NCI-H774 (cell line): ENCODE measurements at places on chromosomes 7 and 10.

- peak; percentile 60 for DNase-seq
These were observed 40.3 kb downstream of the ZC3HC1 start for GRCh38 chr7:130010689-130011412.

- no peak for DNase-seq
These were observed 200.3 kb downstream of the CACNB2 start for GRCh38 chr10:18340496-18341051.

- DNase-seq: no peak
These were observed 56.4 kb upstream of the CCDC6 start for GRCh38 chr10:59962756-59963155.

GRCh38 chr10:120982507-120982906 lies 131.3 kb downstream of the WDR11 start:
- no peak for DNase-seq

- DNase-seq: no peak
These were observed 458.0 kb upstream of the GALNT17 start for GRCh38 chr7:70673778-70674570.

- DNase-seq: no peak
These were observed 83.8 kb upstream of the TMEM168 start for GRCh38 chr7:112873831-112874553.

- DNase-seq: no peak
These were observed 154.5 kb downstream of the RNF133 start for GRCh38 chr7:122544463-122544862.

DNA sequence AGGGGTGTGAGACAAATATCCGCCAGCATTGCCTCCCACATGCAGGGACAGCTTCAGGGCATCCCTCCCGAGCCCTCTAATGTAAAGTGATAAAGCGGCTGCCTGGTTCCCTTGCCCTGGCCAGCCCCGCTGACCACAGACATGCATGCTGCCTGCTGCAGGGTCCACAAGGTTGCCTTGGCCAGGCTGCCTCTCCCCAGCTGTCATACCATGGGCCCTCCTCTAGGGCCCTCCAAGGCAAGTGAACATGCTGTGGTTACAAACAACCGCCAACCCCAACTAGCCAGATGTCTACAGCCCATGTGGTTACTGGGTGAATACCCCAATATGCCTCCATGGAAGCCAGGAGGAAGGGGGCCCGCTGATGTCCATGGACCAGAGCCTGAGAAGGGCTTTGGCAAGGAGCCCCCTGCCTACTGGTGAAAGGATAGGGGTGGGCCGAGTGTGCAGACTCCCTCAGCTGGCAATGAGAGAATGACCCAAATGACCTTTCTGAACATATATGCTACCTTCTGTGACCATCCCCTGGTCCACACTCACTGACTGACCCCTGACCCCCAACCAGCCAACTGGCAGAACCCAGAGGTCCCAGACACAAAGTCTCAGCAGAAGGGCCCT lies 37.4 kb downstream of the GRID1 start:
- DNase-seq: no peak

- DNase-seq: no peak
These were observed 766.4 kb downstream of the GRID1 start for GRCh38 chr10:85600026-85600743.

- no peak for DNase-seq
These were observed 23.5 kb downstream of the ABLIM1 start for GRCh38 chr10:114634609-114634979.

- no peak for DNase-seq
These were observed 53.4 kb upstream of the FHIP2A start for GRCh38 chr10:114767986-114768821.

DNA sequence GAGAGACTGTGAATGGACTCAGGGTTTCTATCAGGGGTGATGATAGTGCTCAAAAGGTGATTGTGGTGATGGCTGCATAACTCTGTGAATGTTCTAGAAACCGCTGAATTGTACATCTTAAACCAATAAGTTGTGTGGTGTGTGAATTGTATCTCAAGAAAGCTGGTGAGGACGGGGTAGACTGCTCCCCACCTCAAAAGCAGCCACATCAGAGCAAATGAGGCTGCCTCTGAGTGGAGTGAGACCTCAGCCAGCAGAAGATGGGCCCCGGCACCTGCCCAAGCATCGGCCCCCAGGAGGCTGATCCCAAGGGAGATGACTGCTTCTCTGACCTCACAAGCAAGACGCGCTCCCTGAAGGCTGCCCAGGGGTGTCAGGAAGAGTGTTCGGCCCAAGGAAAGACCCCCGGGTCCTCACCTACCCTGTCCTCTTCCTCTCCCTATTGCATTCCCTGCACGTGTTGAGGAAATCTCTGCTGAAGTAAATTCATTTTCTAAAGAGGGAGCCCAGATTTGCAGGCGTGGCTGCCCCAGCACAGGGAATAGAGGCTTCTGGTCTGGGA lies 279.3 kb upstream of the SHH start:
- DNase-seq: no peak

DNA sequence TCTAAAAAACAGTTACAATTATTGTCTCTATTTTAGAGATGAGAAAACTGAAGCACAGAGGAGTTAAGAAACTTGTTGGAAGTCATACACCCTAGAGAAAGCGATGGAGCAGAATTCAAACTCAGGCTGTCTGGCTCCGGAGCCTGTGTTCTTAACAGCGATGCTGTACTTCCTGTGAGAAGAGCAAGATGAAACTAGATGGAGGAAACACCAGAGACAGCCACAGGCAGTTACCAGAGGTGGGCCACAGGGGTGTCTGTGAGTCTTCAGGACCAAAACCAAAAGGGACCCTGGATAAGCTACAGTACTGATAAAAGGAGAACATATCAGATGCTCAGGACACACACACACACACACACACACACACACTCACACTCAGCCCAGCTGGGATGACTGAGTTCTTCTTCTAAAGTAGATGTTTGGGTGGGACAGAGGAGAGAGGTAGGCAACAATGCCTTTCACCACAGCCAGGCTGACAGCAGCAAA lies 289.2 kb downstream of the FZD1 start:
- DNase-seq: no peak

DNA sequence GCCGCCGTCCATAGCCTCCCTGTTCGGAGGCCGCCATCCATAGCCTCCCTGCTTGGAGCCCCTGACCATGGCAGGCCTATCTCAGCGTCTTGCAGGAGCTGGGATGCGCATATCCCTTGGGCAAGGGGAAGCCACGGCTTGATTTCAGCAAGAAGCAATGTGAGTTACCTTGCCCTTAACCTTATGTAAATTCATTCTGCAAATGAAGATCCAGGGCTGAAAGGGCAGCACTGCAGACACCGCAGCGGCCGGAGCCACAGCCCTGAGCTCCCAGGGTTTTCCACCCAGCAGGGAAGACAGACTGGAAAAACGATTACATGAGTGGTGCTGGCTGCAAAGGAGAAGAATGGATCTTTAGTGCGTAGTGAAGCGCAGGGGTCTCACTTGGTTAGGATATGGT lies 95.8 kb downstream of the SEC61G start:
- DNase-seq: no peak

DNA sequence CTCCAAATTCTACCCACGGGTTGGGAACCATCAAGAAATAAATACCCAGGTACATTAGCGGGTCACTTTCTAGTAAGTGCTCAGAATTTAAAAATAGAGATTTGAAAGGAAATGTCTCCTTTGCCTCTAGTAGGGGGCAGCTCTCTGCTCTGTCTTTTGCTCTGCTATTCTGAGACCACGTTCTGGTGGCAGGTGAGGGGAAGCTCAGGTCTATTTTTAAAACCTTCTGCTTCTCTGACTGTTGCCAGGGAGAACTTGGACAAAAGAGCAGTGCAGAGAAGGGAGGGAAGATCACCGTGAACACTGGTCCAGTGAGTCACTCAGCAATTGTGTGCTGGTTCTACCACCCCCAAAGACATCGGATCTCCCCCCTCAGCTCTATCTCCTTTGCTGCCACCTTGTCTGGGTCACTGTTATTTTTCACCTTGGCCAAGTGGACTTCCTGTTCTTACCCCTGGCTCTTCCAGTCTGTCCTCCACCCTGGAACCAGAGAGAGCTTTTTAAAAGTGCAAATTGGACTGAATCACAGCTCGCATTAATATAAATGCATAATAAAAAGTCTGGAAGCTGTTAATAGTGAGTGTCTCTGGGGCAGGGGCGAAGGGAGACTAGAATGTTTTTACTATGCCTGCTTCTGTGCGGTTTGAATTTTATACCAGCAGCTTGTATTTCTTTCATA lies 72.4 kb upstream of the LOXL4 start:
- no peak for DNase-seq

GRCh38 chr10:87844837-87845623 lies 18.3 kb downstream of the KLLN start:
- no peak for DNase-seq

- no peak for DNase-seq
These were observed 99.8 kb downstream of the KMT2C start for GRCh38 chr7:152335900-152336571.

DNA sequence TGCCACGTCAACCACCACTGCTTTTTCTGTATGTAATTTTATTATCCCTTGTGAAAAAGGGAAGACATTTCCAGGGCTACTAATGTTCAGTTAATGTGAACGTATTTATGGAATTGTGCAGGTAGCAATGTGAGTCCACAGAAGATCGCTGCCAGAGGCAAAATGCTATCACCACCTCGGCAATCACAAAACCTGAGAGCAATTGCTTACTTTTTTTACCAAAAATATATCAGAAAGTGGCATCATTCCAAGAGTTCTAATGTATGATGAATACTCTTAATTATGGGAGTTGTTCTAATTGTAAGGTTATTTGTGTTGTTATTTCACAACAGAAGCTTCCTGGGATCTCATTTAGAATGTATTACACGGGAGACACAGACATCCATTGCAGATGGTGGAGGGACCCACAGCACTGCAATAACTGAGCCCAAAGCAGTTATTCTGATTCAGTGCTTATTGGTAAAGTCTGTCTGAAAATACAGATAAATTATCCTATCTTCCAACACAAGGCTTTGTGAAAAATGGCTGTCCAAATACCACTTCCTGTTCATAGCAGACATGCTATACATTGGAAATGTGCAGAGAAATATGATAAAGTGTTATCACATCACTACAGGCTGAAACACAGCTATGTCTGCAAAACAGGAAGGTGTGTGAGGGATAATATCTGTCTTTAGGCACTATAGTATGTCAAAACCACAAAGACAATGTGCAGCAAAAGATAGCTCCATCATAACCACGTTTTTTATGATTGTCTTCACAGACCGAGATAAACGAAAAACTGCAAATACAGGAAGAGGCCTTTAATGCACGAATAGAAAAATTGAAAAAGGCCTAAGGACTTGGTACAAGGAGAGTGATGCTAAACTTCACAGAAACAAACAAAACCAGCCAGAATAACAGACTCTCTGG lies 102.7 kb downstream of the CABCOCO1 start:
- DNase-seq: no peak

DNA sequence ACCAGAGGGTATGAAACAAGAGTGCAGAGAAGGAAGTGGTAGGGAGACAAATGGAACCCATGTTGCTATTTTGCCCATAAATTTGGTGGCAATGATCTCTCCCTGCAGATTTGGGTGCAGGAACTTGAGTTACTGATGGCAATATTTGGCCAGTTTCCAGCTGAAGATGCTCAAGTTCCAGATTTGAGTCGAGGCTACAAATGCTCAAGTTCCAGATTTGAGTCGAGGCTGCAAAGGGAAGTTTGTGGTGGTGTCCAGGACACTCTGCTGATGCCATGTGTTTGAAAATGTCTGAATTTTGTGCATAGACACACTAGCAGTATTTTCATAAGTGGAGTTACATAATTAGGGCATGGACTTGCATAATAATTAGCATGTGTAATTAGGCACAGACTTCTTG lies 40.8 kb downstream of the TBXAS1 start:
- no peak for DNase-seq
